PC-3 (cell line): ENCODE measurements at places on chromosomes 12 and 14.

DNA sequence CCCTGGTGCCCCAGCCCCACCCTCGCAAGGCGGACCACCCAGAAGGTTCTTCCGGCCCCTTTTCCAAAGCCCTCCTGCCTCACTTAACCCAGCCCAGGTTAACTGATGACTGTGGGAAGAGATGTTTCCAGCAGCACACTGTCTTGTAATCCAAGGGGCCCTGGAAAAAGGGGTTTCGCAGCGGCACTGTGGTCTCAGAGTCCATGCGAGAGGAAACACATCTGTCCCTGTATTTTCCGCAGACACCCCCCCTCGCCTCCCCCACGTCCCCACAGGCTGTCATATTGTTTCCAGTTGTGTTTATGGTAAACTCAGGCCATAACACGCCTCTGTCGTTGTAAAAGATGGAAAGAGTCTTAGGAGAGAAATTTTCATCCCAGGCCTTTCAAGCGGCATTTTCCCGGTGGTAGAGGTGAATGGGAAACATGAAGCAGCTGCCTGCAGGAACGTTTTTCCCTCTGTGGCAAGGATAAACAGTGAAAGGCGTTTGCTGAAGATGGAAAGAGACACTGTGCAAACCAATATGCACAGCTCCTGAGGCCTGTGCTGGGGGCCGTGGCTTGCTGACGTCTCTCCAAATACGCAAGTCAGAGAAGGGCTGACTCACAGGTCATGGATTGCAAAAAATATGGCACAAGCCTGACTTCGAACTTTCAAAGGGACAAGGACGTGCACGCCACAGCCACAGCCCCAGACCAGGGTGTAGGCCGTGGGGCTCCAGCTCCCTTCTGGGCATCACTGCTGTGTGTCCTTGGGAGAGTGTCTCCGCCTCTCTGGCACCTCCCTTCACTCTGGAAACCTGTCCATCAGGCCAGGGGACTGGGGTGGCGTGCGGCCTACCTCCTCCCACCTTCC, 22.5 kb upstream of the FZD10 start:
- no peak for DNase-seq

GRCh38 chr14:69873877-69874780, 5.1 kb upstream of the SMOC1 start:
- no peak for DNase-seq

DNA sequence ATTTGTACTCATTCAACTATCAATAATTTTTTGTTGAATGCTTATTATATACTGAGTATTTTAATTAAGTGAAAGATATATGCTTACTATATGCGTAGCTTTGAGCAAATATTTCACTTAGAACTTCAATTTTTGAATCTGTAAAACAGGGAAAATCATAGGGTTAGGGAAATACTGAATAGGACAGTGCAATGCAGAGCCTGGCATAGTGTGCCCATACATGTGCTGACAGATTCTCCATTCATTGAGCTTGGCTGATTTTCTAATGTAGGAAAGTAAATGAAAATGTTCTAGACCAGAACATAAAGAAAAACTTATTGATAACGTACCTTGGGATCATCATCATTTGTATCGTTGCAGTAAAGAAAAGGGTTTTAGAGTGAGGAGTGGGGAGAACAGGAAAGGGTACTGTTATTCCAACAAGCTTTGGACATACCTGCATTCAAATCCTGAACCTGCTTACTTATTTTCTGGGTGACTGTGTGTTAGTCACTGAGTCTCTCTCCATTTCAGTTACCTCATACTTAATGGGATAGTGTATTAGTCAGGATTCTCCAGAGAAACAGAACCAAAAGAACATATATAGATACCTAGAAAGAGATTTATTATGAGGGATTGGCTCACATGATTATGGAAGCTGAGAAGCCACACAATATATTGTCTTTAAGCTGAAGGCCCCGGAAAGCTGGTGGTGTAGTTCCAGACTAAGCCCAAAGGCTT, 436.4 kb downstream of the ADAMTS20 start:
- no peak for DNase-seq

DNA sequence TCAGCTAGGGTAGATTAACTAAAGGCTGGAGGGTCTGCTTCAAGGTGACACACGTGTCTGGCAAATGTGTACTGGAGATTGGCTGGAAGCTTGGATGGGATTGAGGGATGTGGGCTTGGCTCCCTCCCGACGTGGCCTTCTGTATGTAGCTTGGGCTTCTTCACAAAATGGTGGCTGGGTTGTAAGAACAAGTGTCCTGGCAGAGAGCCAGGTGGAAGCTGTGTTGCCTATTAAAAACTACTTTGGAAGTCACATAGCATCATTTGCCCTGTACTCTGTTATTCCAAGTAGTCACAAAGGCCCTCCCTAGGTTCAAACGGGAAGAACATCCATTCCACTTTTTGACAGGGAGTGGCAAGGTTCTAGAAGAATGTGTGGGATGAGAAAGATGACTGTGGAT, 174.1 kb upstream of the PRICKLE1 start:
- no peak for DNase-seq

DNA sequence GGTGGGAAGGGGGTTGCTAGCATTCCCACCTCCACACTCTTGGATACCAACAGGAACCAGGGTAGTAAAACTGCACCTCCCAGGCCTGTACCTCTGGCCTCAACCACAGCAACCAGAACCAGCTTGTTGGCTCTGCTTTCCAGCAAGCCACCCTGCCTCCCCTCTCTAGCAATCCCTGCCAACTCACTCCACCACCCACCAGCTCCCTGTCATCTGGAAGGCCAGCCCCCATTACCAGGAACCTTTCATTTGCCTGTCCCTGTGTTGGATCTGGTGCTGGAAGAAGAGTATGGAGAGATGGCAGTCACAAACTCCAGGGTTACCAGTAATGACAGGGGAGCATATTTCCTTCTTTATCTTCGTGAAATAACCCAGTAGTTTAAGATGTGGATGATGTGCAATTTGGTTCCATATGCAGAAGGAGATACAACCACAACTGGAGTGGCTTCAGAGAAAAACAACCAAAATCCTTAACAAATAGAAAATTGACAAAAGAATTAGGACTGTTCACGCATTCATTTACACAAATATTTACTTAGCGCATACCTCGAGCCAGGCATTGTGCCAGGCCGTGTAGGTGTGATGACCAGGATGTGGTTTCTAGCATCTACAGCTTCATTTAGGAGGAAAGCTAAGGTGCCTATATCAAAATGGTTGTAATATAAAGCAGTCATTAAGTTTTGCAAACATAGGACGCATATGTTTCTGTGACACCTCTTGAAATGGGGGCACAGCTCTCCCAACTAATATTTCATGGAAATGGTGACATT, 3.4 kb downstream of the B4GALNT3 start:
- peak; percentile 66 for DNase-seq

GRCh38 chr14:101997429-101998336, 33.3 kb downstream of the DYNC1H1 start:
- no peak for DNase-seq

- peak; percentile 93 for DNase-seq
These were observed 52.4 kb downstream of the PHLDA1 start for GRCh38 chr12:75979181-75979580.

- no peak for DNase-seq
These were observed 393.5 kb downstream of the AACS start for GRCh38 chr12:125458552-125459268.

GRCh38 chr12:1594261-1595025, at the start of gene FBXL14:
FBXL14 (minus strand) TSS chr12:1594581; CDS start chr12:1594066, 515 bp downstream.
- DNase-seq = peak; percentile 71
